ENCODE measurements at places on chromosomes 3 and 15.

- no peak for DNase-seq
These were observed 27.8 kb upstream of the ATP2B2 start for GRCh38 chr3:10532939-10533736.

- no peak for DNase-seq
These were observed 588.3 kb upstream of the SEMA6D start for GRCh38 chr15:47129033-47129432.

DNA sequence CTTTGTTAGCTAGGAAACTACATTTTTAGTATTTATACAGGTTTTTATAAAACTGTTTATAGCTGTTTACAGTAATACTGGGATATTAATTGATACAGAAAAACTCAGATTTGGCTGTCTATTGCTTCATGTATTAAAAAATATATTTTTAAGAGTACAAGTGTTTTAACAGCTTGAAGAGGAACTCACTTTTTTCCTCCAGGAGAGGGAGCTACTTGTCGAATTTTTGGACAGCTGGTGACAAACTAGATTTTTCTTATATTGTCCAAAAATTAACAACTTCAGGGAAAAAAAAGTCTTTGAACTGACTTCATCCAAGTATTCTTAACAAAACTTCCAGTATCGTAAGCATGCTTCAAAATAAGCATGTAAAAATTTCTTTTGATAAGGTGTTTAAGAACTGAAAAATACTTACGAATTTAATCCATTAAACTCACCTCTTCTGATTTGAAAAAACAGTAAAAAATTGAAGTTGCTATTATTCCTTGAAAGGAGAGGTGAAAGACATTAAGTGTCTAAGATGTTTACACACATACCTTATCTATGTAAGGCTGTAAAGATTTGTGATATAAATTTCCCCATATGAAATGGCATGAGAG lies 4.0 kb downstream of the DIPK2A start:
- DNase-seq: no peak

- DNase-seq: no peak
These were observed 102.9 kb downstream of the ARNT2 start for GRCh38 chr15:80507131-80507530.

DNA sequence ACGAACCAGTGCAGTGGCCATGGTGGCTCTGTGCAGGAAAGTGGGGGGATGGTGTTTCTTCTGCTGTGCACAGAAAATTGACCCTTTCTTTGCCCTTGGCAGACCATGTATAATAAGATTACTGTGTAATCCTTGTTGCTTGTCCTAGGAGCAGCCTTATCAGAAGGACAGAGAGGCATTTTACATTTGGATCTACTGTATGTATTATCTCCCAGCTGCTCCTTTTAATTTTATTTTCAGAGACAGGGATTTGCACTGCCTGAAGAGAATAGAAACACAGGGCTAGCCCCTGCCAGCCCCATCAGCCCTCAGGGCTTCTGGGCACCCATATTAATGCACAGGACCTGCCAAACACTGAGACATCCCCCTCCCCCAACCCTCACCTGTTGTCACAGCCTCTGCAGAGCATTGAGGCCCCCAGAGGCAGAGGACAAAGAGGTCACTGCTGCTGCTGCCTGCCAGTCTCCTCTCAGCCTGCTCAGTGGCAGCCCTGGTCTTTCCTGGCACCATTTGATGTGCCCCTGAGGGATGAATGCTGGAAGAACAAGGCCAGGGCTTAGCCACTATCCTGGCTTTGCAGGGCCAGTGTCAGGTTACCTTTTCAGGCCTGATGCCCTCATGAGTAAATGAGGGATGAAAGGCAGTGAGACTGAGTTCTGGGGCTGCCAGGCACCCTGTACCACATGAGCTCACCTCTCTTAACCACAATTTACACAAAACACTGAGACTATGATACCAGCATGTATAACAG lies 533.4 kb downstream of the NTRK3 start:
- no peak for DNase-seq

GRCh38 chr3:147391781-147392624 lies 14.3 kb downstream of the ZIC4 start:
- DNase-seq: no peak

DNA sequence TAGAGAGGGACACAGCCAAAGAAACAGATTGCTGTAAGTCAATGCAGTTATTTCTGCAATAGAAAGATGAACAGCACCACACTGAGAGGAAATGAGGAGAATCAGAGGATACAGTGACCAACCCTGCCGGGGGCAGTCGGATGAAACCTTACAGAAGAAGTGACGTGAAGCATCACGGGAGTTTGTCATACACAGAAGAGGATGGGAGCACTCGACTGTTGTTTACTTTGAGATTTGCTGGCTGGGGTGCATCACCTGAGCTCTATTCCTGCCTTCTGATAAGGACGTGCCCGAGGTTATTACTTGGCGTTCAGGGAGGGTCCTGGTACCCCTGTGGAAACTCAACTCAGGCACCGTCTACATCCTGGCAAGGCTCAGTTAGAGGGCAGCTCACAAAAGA lies 45.4 kb downstream of the MAGEF1 start:
- DNase-seq: no peak

GRCh38 chr3:152677491-152677890 lies 157.4 kb upstream of the P2RY1 start:
- DNase-seq: no peak

GRCh38 chr3:50573566-50574443 lies 4.5 kb downstream of the HEMK1 start:
- peak; percentile 42 for DNase-seq

- no peak for DNase-seq
These were observed 449.4 kb upstream of the PROK2 start for GRCh38 chr3:72234391-72234790.

GRCh38 chr3:147090461-147090860 lies 315.9 kb downstream of the ZIC4 start:
- DNase-seq: no peak

DNA sequence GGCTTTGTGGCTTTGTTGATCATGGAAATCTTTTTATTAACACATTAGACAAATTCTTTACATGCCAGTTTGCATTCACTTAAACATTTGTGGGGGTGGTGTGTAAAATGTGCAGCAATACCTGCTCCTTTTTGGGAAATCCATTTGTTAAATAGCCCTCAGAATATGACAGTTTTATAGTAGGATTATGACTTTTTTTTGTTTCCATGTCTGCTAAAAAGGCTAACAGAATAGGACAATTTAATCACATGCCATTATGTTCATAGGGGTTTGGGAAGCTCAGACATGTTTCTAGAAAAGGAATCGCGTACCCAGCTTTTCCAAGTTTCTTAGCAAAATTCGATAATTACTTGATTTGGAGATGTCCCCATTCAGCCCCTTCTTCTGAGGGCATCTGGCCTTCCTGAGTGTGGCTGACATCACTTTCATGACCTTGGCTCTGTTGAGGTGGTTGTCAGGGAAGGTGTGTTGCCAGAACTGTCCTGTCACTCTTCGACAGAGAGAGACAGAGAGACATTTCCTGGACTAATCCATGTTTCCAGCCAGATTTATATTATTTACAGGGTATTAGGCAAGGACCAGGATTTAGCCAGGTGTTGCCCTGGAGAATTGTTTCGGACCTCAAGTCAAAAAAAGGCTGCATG lies 126.4 kb downstream of the PTPRG start:
- no peak for DNase-seq

- DNase-seq: no peak
These were observed 55.7 kb downstream of the GALK2 start for GRCh38 chr15:49225572-49226281.

DNA sequence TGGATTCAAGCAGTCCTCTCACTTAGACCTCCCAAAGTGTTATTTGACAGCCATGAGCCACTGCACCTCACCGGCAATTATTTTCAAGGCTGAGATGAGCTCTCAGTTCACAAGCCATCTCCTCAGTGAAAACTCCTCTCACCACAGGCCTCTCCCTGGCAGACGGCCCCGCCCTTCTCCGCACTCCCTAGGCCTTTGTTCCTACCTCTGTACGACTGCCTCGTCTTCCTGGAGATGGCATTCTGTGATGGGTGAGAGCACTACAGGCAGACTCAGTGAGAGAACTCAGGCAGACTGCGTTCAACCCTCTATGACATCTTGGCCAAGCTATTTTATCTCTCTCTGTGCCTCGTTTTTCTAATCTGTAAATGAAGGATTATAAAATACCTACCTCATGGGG lies 67.0 kb upstream of the TPM1 start:
- DNase-seq: no peak

DNA sequence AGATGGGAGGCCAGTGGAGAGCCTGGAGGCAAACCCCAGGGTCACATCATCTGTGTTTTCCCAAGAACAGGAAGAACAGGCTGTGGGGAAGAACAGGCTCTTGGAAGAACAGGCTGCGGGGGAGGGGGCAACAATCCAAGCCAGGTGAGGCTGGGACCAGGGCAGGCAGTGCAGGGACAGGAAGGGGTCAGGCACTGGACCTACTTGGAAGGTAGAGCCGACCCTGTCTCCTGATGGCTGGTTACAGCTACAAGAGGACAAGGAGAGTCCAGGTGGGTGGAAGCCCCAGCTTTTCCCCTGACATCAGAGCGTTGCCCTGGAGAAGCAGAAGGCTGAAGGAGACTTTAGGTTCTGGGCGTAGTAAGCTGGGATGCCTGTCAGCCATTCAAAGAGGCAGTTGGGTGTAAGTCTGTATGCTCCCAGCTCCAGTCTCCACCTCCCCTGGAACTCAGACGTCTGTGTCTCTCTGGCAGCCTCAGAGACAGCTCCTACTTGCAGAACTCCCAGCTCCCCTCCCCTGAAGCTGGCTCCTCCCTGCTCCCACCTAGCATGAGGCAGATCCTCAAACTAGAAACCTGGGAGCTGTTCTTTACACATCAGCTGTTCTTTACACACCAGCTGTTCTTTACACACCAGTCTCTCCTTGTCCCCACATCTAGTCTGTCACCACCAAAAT lies 130.9 kb downstream of the DNAJB8 start:
- no peak for DNase-seq

DNA sequence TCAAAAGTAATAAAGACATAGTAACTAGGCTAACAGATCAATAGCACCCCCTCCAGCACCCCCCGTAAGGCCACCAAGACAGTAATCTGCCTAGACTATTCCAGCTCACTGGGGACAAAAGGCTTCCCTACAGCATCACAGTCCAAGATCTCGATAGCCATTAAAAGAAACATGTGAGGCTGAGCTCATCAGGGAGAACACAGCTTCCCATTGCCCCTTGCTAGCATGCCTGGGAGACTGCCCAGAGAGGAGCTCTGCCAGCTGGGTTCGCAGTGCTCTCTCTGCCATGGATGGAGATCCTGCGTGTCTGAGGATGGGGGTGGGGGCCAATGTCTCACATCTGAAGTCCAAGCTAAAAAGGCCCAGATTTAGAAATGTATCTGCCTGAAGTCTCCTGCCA lies 17.8 kb downstream of the LRIG1 start:
- DNase-seq: no peak

GRCh38 chr3:195763076-195763830 lies 42.5 kb downstream of the MUC20 start:
- DNase-seq: no peak

DNA sequence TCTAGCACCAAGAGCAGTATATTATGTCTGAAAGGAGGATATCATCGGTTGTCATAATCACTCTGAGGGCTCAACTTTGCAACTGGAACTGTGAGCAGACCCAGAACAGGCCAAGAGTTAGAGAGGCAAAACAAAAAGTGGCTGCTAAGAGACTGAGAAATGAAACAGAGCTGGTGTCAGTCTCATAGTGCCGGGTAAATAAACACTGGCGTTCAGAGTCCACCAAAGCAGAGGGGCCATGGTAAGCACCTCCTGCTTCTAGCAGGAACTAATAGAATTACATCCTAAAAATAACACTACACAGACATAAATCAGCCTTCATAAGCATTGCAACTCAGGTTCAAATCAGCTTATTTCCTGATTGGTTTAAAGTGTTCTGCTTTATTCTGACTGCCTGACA lies 10.3 kb upstream of the IL12A start:
- DNase-seq: no peak

GRCh38 chr3:149396476-149396875 lies 19.0 kb upstream of the TM4SF1 start:
- no peak for DNase-seq

DNA sequence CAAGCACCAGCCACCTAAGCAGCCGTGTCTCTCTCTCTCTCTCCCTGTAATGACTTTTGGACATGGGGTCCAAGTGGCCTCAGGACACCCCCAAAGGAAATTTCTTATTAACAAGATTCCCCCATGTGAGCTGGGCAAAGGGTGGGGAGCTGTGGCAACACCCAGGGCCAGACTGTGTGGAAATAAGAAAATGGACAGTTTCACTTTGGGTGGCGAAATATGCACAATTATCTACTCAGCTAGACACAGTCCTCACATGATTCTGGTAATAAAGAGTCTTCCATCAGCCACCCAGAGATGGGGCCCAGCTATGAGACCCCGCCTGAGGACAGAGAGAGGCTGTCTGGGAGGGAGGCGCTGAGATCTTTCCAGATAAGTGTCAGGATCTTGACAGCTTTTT lies 96.8 kb upstream of the TPM1 start:
- DNase-seq: no peak

DNA sequence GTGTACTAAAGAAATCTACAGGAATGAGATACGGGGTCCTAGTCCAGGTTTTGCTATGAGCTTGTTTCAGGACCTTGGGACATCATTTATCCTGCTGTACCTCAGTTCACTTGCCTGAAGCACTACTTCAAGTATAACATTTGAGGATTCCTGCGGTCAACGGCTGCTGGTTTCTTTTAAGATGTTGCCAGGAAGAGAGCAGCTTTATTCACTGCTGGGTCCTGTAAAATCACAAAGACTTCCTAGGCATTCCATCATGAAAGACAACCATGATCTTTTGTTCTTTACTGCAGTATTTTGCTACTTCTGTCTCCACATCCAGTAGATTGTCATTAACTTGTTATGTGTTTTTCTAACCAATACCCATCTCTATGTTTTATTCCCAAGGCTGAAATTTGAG lies 61.0 kb upstream of the PYDC2 start:
- DNase-seq: no peak

DNA sequence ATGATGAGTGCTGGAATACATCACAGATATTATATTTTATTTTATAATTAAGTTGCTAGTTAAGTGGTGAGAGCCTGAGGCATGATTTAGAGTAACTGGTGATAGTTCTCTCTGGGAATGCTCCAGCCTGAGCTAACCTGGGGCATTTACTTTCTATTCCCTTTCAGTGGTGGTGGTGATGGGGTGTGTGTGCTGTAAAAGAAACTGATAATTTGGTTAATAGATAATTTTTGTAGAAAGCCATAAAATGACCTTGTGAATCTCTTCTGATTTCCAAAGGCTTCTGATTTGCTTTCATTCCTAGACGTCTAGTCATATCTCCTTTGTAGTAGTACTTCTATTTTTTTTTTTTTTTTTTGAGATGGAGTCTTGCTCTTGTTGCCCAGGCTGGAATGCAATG lies 46.8 kb upstream of the DPPA4 start:
- no peak for DNase-seq

- no peak for DNase-seq
These were observed 15.3 kb downstream of the TLE3 start for GRCh38 chr15:70082281-70082900.

DNA sequence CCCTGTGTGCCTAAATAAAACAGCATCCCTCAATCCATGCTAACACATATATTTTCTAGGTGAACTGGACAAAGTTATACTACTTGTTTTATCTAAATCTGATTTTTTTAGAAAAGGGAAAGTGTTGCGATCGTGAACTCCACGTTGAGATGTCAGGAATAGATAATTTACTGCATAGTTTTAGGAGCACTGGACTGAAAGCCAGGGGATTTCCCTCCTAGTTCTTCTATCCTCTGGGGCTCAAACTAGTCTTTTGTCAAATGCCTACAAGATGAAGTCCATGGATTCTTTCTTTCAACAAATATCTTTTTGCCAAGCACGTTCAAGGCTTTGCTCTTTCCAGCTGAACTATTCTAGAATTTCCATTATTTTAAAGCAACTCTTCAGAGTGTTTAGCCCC lies 617 bp upstream of the HPS3 start:
- no peak for DNase-seq

- no peak for DNase-seq
These were observed 252.5 kb upstream of the TGFBR2 start for GRCh38 chr3:30353711-30354467.
